Cardiac muscle cell (in vitro differentiated cells and primary cell): ENCODE measurements at places on chromosomes 3 and 15. TPM values are rescaled to one million over a fixed set of nuclear protein-coding genes. Genes with fewer than 3 reads are reported as not detected.

DNA sequence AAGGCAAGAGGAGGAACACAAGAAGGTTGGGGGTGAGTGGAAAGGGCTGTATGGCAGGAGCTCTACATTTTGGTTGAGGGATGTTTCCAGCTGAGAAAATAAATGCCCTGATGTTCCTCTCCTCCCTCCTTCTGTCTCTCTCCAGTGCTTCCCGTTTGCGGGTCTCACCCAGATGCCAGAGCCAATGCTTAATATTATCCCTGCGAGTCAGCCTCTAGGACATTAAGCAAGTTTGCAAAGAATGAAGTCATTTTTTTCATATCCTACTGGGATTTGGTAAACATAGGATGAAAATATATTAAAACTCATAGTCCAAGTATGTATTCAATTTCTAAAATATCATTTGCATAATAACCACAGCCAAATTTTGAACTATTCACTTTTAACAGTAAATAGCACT, 295.9 kb downstream of the CADM2 start:
- DNase-seq, result no peak

GRCh38 chr3:149276619-149277018, 55.0 kb upstream of the CP start:
- no peak for DNase-seq

- DNase-seq, result no peak
Measured at GRCh38 chr15:25250011-25250596, 188.7 kb downstream of the UBE3A start.

DNA sequence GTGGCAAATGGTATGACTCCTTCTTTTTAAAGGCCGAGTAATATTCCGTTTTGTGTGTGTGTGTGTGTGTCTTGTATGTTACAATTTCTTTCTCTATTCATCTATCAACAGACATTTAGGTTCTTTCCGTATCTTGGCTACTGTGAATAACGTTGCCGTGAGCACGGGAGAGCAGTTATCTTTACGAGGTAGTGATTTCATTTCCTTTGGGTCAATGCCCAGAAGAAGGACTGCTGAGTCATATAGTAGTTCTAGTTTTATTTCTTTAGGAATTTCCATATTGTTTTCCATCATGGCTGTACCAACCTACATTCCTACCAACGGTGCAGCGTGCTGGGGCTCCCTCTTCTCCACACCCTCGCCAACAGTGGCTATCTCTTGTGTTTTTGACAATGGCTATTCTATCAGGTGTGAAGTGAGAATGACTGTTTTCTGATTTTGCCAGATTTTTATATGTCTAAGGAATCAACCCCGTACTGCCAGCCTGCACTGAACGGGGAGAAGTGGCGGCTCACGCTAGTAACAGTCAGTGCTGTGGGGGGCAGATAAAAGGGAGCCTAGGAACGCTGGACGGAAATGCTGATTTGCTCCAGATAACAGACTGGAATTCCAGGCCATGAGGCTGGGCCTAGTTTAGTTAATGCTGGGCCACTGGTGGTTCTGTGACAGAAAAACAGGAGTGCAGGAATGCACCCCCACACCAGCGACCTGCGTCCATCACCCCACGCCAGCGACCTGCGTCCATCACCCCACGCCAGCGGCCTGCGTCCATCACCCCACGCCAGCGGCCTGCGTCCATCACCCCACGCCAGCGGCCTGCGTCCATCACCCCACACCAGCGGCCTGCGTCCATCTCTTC, 168.1 kb downstream of the XXYLT1 start:
- DNase-seq, result peak; percentile 97

DNA sequence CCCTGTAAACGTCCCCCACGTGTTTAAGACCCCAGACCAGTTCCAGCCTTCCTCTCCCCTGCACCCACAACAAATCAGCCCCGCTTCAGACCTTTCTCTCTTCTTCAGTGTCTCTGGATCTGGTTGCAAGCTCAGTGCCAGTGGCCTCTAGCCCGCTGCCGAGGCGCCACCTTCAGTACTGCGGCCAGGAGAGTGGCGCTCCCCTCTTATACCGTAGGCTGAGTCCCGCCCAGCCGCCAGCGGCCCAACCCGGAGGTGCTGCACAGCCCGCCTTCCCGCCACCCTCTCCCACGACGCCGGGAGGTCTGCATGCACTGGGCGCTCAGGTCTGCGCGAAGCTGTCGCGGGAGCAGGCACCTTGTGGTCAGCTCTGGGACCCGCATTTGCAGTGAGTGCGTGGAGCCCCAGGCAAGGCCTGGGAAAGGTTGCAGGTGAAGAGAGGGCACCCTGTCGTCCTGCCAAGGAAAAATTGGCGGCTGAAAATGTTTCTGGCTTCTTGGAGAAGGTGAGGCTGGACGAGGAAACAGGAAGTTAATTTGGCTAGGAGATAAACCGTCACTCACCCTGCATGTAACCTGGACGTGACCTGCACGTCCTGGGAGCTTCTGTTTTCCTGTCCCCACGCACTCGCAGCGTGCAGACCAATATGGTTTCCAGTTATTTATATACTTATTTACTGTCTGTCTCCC, at the start of gene C2CD4B:
TSS of gene C2CD4B (minus strand) at position 182 of the 689 bp plus-strand sequence. CDS start 301 bp downstream, outside the sequence.
- peak; percentile 36 for DNase-seq

- no peak for DNase-seq
Measured at GRCh38 chr15:52071570-52071969, 41.0 kb downstream of the BCL2L10 start.

DNA sequence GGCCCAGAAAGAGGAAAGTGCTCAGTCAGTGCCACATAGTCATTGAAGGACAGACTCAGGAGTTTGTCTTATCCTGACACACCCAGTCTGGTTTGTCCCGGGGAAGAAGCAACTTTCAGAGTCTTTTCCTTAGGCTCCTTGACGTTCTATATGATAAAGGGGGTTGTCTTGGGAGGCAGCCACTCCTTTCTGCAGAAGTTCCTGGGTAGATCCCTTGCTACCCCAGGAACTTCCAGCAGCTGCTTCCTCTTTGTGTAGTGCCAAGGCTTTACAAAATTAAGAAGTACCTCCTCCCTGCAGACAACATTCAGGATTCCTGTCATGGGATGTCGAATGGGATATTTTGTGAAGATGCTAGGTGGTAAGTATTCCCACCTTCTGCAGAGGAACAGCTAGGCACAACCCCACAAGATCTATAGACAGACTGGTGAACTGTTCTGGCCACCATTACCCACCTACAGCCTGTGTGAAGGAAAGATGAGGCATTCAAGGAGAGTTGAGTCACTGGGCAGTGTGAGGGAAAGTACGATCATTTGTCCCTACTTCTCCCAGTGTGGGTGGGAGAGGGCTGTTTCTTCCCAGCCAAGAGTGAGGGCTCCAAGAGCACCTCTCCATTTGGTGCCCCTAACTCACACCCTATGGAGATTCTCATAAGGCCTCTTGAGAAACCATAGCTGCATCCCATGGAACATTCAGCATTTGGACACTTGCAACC, 11.3 kb downstream of the TMEM266 start:
- no peak for DNase-seq

DNA sequence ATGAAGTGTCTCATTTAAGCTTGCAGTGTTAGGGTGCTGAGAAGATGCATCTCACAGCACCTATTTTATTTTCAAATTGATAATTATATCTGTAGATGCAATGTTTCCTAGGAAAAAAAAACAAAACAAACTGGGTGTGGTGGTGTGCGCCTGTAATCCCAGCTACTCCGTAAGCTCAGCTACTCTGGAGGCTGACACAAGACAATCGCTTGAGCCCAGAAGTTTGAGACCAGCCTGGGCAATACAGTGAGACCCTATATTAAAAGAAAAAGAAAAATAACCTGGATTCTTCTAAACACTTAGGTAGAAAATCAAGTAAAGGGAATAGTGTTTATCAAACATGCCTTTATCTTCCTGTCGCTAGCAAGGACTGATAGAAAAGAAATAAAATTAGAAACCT, 1.9 kb downstream of the MINDY2 start:
- no peak for DNase-seq

DNA sequence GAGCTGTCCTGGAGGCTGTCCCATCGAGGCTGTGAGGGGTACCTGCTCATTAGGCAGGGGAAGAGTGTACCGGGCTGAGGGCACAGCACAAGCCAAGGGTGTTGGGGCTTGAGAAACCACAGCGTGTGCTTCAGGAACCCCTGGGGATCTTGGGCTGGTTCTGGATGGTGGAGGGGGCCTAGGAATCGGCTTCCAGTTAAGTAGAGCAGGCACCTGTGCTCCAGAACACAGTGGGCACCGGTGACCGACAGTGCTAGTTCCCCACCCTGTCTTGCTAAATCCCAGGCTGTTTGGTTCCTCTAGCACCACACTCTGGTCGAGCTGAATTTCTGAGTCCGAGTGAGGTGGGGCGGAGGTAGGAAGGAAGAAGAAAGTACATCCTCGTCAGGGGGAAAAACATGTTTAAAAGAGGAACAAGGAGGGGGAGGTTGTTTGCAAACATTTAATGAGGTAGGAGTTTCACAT, 29.1 kb downstream of the SLC6A6 start:
- no peak for DNase-seq

- no peak for DNase-seq
Measured at GRCh38 chr3:126216416-126216815, 36.0 kb upstream of the ALDH1L1 start.

DNA sequence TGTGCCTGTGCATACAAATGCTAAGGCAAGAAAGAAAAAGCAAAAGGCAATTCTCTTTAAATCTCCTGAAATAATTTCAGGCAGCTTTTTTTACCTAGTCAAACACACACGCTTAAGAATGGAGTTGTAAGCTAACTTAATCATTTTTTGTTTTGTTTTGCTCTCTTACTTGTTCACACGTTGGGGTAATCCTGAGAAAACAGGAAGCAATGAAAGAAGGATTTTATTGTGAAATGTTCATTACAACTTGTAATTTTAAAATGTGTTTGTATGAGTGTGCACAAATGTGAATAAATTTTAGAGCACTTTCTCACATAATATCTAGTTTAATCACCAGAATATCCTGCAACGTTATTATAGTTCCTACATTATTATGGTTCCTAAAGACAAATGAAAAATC, 263.8 kb downstream of the LPP start:
- no peak for DNase-seq

- peak; percentile 16 for DNase-seq
Measured at GRCh38 chr15:48283396-48284145, 47.7 kb upstream of the DUT start.

DNA sequence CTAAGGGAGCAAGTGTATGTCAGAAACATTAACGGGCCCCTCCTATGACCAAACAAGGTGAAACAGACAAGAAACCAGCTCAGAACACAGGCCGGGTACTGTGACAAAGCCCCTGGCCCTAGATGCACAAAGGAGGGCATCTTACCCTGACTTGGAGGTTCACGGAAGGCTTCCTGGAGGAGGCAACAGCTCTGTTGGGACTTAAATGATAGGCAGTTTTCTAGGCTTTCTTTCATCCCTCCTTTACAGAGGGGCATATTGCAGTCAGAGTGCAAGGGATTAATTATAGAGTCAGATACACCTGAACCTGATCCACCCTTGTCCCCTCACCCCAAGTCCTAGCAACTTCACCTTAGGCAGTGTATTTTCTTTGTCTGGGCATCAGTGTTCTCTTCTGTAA, 8.4 kb downstream of the EPHB3 start:
- DNase-seq, result no peak

GRCh38 chr15:71250936-71251583, 135.8 kb downstream of the THSD4 start:
- peak; percentile 41 for DNase-seq

GRCh38 chr15:73389971-73390544, 21.3 kb upstream of the HCN4 start:
- no peak for DNase-seq

GRCh38 chr15:67021455-67021854, 43.9 kb upstream of the SMAD3 start:
- no peak for DNase-seq

- DNase-seq, result no peak
Measured at GRCh38 chr3:130621824-130622223, 104.8 kb downstream of the COL6A6 start.

DNA sequence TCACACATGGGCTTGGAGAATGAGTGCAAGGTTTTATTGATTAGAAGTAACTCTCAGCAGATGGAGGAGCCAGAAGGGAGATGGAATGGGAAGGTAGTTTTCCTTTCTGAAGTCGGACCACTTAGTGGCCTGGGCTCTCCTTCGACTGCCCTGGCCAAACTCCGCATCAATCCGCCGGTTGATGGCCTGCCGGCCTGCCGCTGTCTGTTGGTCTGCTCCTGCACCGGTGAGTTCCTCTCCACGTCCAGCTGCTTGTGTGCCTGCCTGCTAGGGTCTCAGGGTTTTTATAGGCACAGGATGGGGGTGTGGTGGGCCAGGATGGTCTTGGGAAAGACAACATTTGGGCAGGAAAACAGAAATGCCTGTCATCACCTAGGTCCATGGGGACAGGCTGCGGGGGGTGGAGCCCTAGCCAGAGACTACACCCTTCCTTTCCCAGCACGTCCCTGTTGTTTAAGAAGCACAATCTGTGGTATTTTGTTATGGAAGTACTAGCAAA, 837.0 kb downstream of the PDCD6IP start:
- DNase-seq, result no peak

DNA sequence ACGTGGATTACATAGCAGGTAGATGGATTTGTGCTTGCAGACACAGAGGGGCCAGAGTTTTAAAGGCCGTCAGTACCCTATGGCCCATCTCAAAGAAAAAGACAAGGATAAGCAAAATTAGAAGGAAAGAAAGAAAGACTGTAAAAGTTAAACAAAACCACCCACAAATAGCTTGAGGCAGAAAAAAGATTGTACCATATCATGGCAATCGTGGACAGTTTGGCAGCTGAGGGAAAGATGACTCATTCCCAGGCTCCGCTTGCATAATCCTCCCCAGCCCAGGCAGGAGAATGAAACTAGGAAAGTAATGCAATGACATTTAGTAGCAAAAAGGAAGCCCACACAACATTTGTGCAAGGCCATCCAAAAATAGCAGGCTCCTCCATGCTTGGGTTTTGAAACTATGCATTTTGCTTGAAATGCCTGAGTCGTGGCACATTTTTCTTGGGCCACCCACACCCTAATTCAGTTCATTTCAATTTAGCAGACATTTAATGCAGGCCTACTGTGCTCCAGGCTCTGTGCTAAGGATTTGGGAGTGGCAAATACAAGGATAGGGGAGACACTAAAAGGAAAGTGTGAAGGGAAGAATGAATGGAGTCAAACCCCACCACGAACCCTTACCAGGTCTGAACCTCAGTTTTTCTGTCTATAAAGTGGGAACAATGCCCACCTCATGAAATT, 40.9 kb upstream of the SMAD3 start:
- DNase-seq, result no peak

DNA sequence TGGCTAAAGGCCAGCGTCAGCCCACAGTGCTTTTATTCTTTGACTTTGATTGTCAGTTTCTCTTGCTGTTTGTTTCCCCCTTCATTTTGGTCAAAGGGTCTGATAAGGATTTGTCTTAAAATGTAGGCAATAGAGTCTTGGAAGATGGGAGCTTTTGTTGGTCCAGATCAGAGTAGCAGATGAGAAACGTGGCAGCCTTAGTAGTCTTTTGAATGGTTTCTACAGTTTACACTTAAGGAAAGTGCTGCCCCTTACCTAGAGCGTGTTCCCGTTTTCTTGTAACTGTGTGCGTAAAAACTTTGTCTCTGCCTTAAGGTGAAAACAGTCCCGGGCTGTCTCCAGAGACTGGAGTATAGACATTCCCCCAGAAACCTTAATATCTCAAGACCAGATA, 630 bp downstream of the LXN start:
- DNase-seq, result peak; percentile 35

NMB gene
- total RNA-seq, result 4.1 and 6.4 TPM in 2 replicates

PRSS50 gene
- total RNA-seq, result 3.2 and 4.1 TPM in 2 replicates

TF gene
- total RNA-seq, result 0.11 and 0.33 TPM in 2 replicates

SYNPR gene
- 0.36 and 0.60 TPM in 2 replicates for total RNA-seq

CILP gene
- total RNA-seq, result 0.32 and 1.0 TPM in 2 replicates

GOLGA6L4 gene
- total RNA-seq, result 0.63 and 2.4 TPM in 2 replicates

GALNT15 gene
- total RNA-seq, result 0.18 and 0.39 TPM in 2 replicates

RTP1 gene
- total RNA-seq, result not detected in 2 replicates

PGBD4 gene
- 1.7 TPM in 2 replicates for total RNA-seq

PYGO1 gene
- total RNA-seq, result 7.3 and 10.7 TPM in 2 replicates

SMCO1 gene
- total RNA-seq, result 0.45 and 0.99 TPM in 2 replicates

TRIM59 gene
- total RNA-seq, result 3.2 and 15.5 TPM in 2 replicates

CADPS gene
- total RNA-seq, result 57.8 and 63.8 TPM in 2 replicates

TKT gene
- total RNA-seq, result 112 and 119 TPM in 2 replicates
